ENCODE measurements at places on chromosomes 12 and 14. TPM values are rescaled to one million over a fixed set of nuclear protein-coding genes. Genes with fewer than 3 reads are reported as not detected.

The LAG3 gene
- 0.68 TPM for total RNA-seq

DNA sequence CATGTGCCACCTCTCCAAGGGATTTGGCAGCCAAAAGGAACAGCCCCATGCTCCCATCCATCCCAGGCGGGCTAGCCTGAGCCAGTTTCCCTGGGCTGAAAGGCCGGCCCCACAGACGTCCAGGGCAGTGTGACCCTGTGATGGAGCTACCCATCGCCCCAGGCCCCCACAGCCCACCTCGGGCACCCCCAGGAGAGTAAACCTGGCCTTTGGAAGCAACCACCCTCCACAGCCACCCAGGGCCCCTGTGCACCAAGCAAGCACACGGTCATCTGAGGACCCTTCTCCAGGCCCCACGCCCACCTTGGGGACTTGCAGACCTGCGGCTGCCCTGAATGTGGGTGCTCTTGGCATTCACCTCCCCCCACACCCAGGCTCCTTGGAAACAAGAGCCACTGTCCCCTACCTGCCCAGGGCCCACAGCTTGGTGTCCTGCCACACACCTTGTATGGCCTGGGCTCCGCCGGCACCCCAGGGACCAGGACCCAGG is 8.4 kb downstream of the AHNAK2 start:
- no peak for DNase-seq

The RERG gene
- 5.2 TPM for total RNA-seq

DNA sequence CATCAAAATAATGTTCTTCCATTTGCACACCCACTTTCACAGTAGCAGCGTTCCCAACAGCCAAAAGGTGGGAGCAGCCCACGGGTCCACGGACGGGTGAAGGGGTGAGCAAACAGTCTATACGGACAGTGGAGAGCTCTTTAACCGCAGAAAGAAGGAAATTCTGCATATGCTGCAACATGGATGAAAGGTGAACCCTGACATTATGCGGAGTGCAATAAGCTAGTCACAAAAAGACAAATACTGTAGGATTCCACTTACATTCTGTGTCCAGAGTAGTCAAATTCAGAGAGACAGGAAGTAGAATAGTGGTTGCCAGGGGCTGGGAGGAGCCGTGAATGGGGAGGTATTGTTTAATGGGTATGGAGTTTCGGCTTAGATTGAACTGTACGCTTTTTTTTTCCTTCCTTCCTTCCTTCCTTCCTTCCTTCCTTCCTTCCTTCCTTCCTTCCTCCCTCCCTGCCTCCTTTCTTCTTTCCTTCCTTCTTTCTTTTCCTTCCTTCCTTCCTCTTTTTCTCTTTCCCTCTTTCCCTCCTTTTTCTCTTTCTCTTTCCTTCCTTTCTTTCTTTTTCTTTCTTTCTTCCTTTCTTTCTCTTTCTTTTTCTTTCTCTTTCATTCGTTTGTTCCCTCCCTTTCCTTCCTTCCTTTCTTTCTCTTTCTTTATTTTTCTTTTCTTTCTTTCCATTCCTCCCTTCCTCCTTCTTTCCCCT is 15.8 kb upstream of the ANKRD9 start:
- DNase-seq: peak; percentile 63

DNA sequence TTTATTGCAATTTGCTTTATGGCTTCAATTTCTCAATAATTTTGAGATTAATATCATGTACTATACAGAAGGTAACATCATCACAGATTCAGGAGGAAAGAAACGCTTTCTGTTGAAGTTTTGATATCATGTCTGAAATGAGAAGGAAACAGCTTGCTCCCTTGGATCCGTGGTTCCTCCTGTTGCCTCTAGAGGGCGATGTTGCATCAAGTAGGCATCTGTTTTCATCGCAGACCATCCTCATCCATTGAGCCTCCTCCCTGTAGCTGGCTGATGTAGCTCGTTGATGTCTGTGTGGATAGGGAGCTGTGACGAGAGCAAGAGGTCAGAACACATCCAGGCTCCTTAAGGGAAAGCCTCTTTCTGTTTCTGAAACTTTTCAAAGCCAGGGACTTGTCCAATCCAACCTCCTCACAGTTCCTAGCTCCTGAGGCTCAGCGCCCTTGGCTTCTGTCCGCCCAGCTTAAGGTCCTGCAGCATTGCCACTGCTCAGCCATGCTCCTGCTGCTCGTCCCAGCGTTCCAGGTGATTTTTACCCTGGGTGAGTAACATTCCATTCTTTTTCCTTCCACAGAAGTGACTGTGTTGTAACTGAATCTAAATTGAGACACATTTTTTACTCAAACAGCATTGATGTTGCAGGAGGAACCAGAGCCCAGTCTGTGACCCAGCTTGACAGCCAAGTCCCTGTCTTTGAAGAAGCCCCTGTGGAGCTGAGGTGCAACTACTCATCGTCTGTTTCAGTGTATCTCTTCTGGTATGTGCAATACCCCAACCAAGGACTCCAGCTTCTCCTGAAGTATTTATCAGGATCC is 304.8 kb upstream of the OR4E1 start:
- peak; percentile 25 for DNase-seq

DNA sequence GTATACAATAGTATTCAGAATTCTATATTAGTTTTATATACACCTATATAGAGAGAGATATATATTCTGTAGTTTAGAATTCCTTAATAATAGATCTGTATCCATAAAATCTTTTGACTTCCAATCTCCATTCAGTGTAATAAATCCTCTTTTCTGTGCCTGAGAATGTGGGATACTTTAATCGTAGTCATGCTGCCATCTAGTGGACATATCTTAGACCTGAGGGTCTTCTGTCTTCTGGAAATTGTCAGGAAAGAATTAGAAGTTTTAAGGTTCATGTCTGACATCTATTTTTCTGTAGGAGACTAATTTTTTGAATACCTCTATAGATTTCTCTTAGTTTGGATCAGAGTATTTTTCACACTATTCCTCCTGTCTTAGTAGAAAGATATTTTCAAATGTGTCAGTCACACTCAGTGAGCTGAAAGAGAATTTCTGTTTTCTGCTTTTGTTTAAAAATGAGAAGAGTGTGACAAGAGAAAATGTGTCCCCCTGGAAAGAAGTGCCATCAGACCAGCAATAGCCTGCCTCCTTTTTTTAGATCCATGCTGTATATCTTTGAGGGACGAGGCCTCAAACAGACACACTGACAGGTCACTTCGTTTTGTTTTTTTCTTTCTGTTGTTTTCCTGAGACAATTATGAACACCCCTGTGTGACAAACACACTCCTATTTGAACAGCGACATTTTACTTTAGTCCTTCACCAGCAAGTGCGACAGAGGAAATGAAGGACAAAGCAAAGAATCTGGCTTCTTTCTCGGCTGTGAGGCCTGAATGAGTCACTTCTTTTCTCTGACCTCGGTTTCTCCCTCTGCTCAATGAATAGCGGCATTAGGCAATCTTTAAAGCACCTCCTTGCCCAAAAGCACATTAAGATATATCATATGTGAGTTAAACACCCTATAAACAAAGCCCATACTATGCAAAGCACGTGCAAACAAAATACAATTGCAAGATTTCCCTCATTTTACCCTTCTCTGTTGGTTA is 96.3 kb downstream of the GALC start:
- no peak for DNase-seq

DNA sequence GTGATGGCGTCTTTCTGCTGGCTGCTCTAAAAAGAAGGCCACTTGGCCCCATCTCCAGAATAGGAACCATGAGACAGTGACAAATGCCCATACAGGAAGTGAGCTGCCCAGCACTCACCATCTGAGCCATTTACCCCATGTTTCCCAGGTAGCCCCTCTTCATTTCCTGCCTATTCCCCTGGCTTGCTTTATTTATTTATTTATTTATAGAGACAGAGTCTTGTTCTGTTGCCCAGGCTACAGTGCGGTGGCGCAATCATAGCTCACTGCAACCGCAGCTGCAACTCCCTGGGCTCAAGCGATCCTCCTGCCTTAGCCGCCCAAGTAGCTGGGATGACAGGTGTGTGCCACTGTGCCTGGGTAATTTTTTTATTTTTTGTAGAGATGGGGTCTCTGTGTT is 71.2 kb downstream of the RIN3 start:
- no peak for DNase-seq

GRCh38 chr14:91233936-91234790 is 10.3 kb downstream of the GPR68 start:
- no peak for DNase-seq

GRCh38 chr12:85369365-85370154 is 89.5 kb downstream of the ALX1 start:
- no peak for DNase-seq

The SLCO1B1 gene
- total RNA-seq: not detected

- DNase-seq: no peak
Observed at GRCh38 chr12:71594214-71594948, 69.3 kb downstream of the ZFC3H1 start.

The IL23A gene
- total RNA-seq: 1.3 TPM

- DNase-seq: no peak
Observed at GRCh38 chr14:74248017-74248416, 8.8 kb downstream of the VSX2 start.

DNA sequence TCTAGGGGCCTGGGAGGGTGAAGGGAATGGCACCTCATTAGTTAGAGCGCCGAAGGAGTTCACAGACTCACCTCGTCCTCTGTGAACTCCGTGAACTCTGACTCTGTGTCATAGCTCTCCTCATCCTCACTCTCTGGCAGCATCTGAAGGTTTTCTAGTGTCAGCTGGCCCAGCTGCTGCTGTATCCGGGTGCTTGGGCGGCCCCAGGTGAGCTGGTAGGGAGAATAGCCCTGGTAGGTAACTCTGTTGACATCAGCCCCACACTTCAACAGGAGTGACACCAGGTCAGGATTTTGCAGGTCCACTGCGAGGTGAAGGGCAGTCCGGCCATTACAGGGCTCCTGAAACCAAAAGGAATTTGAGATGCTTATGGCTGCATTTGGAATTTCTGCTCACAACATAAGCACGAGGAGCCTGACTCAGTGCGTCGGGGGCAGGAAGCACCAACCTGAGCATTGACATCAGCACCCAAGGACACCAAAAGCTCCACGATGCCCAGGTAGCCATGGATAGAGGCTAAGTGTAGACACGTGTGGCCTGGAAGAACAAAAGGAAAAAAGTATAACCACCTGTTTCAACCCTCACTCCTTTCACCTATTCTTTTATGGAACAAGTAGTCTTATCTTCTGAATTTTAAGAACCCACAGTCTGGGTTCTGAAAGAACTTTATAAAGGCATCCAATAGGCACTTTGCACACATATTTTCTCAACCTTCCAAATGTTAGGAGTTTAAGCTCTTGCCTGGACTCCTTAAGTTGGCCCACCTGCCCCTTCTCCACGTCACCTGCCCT is 2.0 kb downstream of the NFKBIA start:
- DNase-seq: peak; percentile 48

DNA sequence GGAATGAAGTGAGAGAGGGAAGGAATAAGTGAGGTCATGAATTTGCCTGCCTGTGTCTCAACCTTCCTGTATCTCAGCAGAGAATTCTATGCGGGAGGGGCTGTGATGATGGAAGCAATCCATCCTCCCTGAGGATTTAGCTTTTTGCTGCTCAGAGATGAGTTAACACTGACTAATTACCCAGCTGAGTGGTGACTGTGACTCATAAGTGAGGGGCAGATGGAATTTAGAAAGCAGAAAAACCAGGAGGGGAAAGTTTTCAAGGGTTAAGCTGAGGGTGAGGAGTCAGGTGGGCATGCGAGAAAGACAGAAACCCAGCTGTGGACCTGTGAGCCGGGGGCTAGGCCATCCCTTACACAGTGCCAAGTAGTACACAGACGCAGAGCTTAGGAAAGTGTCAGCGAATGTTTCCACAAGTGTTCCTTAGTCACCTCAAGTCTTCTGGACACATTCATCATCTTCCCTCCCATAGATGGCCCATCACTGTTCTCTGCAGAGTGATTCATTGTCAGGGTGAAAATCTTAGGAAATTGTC is 277.9 kb downstream of the IPO8 start:
- peak; percentile 8 for DNase-seq

The MAGOHB gene
- total RNA-seq: 8.1 TPM

- DNase-seq: no peak
Observed at GRCh38 chr14:72928872-72929271, 2.6 kb downstream of the DCAF4 start.

DNA sequence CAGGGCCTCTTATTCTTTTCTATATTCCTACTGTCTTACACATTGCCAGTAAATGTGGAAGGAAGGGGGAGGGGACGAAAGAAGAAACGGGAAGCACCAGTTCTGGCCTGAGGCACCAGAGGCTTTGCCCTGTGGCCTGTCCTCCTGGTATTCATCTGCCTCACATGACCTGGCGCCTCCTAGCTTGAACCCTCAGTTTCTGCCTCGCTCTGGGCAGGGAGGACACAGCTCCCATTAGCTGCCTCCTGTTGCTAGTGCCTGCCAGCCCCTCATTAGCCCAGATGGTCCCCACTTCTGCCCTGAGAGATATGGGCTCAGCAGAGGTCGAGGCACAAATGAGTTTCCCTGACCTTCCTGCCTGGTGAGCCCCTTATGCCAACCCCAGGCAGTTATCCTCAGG is 3.0 kb upstream of the PLEKHG6 start:
- no peak for DNase-seq

GRCh38 chr12:87376722-87377121 is 652.5 kb downstream of the C12orf50 start:
- no peak for DNase-seq

The MEG3 gene
- 10.6 TPM for total RNA-seq

- DNase-seq: no peak
Observed at GRCh38 chr12:14756334-14757143, 46.7 kb downstream of the WBP11 start.

GRCh38 chr14:55136885-55137786 is 8.1 kb downstream of the LGALS3 start:
- DNase-seq: peak; percentile 41

The RD3L gene
- total RNA-seq: not detected

GRCh38 chr12:7219599-7220243 is 30.2 kb downstream of the PEX5 start:
- DNase-seq: peak; percentile 75

- DNase-seq: no peak
Observed at GRCh38 chr12:7099290-7099996, 7.2 kb upstream of the C1R start.

DNA sequence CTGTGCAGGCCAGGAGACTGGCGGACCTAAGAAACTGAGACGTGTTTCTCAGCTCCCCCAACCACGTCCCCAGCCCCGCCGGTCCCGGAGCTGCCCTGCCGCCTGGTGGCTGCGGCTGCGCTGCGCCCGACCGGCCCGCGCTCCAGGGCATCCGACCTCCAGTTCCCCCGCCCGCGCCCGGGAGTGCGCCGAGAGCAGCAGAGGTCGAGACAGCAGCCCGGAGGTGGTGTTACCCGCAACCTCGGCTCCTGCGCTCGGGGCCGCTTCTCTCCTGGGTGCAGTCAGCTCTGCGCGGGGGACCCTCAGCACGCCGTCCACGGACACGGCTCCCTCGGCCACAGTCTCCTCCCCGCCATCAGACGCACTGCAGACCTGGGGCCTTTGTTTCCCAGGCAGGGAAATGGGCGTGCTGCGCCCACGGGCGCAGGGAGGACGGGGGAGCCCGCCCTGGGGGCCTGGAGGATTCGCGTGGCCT is 21.6 kb upstream of the GPR132 start:
- peak; percentile 80 for DNase-seq

GRCh38 chr14:52325126-52325525 is 11.0 kb downstream of the PTGER2 start:
- DNase-seq: no peak

DNA sequence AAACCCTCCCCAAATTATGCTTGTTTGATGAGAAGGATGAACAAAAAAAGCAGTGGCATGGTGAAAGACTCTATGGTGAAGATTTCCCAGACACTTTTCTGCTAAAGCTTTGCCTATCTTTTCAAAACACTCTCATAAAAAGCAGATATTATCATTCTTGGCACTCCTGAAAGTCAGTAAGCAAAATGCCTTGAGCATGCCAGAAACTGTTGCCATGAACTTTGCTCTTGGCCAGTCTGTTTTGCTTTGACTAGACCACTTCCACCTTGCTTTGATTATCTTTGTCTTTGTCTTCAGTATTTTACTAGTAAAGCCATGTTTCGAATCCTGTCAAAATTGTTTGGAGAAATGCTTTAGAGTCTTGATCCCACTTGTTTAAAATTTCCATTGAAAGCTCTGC is 110.4 kb downstream of the CNTN1 start:
- no peak for DNase-seq
